ENCODE measurements at places on chromosomes 2 and 18. TPM values are rescaled to one million over a fixed set of nuclear protein-coding genes. Genes with fewer than 3 reads are reported as not detected.

DNA sequence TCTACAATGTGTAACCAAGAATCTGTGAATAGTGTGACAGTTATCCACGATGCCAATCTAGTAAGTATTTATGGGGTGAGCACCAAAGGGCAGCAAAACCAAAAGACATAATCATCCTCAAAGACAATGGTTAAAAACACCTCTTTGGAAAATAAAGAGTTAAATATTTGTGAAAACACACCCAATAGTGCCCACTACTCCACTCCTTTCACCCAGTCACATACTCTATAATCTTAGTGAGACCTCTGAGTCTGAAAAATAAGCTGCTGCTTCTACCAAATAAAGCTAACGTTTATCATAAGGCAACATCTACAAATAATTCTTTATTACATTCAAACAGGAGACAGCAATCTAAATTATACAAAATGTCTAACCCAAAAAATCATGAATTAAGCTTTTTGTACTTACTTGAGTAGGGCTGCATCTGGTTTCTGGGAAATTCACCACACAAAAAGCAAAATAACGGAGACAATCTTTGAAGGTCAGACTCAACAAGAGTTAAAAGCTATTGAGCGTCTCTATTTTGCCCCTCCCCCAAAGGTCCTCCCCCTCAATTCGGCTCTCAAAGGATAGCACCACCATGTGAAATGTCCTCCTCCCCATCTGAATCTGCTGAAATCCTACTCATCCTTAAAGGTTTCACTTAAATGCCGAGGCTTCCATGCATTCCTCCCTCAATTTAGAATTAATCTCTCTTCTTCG is 2.0 kb downstream of the RAPH1 start:
- DNase-seq = no peak

Gene TMEM169
- total RNA-seq = 1.5 TPM

GRCh38 chr2:108625186-108625827 is 91.0 kb downstream of the LIMS1 start:
- DNase-seq = no peak

Gene SCYGR4
- total RNA-seq = not detected

DNA sequence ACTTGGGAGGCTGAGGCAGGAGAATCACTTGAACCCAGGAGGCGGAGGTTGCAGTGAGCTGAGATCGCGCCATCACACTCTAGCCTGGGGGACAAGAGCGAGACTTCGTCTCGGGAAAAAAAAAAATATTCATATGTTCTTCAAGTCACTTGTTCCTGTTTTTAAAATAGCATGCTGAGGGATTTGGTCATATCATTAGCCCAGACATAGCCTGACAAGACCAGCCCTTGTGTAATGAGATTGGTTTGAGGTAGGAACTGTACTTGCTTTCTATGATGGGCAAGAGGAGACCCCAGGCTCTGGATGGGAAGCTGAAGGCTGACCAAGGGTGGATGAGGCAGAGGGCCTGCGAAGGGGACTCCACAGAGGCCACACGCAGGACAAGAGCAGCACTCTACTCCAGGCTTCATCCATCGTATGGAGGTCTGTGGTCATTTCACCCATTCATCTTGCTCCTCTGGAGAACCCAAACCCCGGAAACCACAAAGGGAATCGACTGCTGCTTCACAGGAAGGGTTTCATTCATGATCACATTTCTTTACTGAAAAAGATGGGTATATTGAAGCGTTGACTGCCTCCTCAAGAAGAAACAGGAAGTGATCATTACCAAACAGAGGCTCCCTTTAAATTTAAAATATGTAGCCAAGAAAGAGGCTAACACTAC is 87.1 kb upstream of the ZNF397 start:
- no peak for DNase-seq

DNA sequence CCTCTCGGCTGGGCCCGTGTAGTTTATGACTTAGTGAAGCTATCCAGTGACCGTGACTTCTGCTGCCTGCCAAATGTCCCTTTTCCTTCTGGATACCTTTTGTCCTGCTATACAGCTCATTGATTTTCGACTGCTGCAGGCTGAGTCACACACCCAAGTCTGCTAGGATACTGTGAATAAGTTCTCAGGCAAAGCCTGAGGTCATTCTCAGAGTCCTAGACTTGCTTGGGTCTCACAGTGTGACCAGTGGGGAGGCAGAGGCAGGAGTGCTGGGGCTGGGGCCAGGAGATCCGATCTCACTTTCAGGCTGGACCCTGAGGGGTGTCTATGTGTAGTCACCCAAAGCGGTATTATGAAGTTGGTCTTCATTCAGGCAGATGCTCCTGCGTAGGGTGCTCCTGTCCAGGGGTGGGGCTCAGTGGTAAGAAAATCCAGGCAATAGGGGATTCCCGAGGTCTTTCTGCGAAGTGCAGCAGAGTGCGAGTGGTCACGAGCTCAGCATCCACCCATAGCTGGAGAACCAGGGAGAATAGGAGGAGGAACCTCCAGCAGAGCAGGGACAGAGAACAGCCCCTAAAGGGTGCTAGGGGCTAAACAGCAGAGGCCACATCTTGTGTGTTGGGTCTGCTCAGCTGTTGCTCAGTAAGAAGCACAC is 268.6 kb upstream of the NCKAP5 start:
- no peak for DNase-seq

DNA sequence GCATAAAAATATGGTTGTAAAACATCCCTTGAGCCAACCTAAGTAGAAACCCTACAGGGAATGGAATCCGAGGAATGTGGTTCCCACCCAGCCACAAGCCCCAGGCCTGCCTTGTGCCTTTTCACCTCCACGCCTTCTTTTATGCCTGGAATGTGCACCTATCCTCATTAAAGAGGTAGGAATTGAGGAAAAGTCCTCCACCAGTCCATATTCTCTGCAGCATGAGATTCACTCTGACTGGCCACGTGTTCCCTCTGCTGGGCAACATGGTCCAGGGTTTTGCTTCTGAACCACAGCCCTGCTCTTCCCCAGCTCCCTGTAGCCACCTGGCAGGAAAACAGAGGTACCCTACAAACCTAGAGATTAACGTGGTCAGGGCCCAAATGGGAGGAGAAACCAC is 787.9 kb upstream of the RAB6C start:
- no peak for DNase-seq

Gene TDRD15
- total RNA-seq = 0.21 TPM

Gene NDC80
- 3.4 TPM for total RNA-seq

- no peak for DNase-seq
These were observed 129.2 kb downstream of the KLHL29 start for GRCh38 chr2:23513872-23514793.

- DNase-seq = peak; percentile 53
These were observed 55.8 kb downstream of the ASXL2 start for GRCh38 chr2:25822190-25823117.

Gene CPO
- not detected for total RNA-seq

GRCh38 chr18:1513519-1513918 is 608.8 kb downstream of the ADCYAP1 start:
- no peak for DNase-seq

Gene FEV
- not detected for total RNA-seq

DNA sequence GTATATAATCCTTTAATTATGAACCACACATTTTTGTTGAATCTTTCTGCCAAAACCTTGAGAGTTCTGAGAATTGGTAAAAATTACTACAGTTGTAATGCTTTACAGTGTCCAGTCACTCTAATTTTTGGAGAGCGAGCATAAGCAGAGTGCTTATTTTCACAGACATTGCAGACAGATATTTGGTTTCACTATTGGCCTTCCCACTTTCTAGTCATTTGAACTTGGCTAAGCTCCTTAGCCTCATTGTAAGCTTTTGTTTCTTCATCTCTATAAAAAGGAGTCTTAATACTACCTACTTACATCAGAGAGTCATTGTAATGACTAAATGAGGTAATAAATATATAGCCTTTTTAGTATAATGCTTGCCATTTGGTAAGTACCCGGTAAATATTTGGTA is 80.4 kb downstream of the LCLAT1 start:
- DNase-seq = no peak

DNA sequence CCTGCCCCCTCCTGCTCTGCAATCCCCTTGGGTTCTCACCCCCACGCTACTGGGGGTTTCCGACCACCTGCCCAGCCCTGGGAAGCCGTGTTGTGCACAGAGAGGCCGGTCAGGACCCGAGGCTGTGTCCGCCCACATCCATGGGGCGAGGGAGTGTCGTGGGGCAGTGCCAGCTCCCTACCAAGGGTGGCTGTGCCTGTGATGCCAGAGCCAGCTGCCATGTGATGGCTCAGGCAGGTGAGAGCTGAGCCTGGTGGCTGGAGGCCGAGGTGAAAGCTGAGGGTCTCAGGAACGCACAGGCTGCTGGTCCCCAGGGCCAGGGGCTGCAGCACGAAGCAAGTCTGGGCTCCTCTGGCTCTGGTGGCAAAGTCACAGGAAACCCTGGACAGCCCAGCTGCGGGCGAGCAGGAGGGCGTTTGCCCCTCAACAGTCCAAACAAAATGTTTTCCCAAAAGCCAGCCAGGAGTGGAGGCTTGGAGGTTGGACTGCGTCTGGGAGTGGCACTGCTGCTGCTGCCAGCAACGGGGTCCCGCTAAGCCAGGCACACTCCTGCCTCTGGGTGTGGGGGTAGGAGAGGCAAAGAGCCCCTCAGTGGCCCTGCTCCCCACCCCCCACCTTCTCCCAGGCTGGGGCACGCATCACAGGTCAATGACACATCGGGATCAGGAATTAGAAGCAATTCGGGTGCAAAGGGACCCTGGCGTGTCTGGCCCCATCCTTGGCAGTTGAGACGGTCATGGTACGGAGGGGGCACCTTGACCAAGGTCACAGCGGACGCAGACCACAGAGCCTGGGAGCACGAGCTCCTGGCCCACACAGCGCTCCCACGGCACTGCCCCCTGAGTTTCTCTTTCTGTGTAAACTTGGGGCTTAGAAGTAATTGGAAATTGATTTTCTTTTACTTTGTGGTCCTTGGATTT is 72.4 kb upstream of the GPC1 start:
- no peak for DNase-seq

GRCh38 chr2:47999512-47999911 is 93.2 kb upstream of the FBXO11 start:
- DNase-seq = no peak

GRCh38 chr2:137913169-137913568 is 51.1 kb upstream of the HNMT start:
- DNase-seq = no peak

Gene GPR45
- total RNA-seq = not detected

DNA sequence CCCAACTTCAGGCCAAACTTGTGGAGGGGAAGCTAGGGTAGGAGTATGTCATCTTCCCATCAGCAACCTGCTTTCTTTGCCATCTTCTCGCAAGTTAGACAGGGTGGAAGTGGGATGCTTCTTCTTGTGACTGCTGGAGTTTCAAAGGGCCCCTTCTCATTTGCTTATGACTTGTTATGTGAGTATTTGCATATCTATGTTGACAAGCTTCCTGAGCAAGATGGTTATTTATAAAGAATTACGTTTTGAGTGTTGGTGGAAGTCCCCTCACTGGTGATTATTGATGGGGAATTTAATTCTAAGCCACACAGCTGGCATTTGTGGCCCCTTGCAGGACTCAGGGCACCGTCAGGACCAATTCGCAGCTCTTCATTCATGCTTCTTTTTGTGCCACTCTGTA is 791.0 kb downstream of the LRRTM4 start:
- no peak for DNase-seq

Gene CD207
- not detected for total RNA-seq

DNA sequence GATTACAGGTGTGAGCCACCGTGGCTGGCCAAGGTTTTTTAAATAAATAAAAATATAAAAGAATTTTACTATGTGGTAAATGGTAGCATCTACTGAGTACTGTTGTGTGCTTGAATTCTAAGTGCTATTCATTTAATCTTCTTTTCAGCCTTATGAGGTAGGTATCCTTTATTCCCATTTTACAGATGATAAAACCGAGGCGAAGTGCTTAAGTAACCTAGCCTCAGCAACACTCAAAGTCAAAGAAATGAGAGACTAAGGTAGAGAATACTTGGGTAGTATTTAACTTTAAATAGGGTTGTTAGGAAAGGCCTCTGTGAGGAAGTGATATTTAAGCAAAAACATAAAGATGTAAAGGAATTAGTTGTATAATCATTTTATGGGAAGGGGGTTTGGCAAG is 5.7 kb upstream of the THOC1 start:
- DNase-seq = no peak

- DNase-seq = no peak
These were observed 278.0 kb upstream of the SPRED2 start for GRCh38 chr2:65710356-65710755.

GRCh38 chr2:207227062-207227748 is 61.5 kb upstream of the KLF7 start:
- no peak for DNase-seq

GRCh38 chr2:232076272-232076671 is 114.8 kb downstream of the DIS3L2 start:
- DNase-seq = no peak

GRCh38 chr2:168424971-168425370 is 31.1 kb upstream of the CERS6 start:
- no peak for DNase-seq

- no peak for DNase-seq
These were observed 7.7 kb upstream of the PXDN start for GRCh38 chr2:1751767-1752725.

- DNase-seq = no peak
These were observed 8.3 kb upstream of the ZC3H15 start for GRCh38 chr2:186477790-186478189.

Gene ZNF804A
- total RNA-seq = not detected

Gene NGEF
- not detected for total RNA-seq

GRCh38 chr2:221402072-221402471 is 170.0 kb downstream of the EPHA4 start:
- DNase-seq = no peak

Gene LRRC30
- not detected for total RNA-seq

DNA sequence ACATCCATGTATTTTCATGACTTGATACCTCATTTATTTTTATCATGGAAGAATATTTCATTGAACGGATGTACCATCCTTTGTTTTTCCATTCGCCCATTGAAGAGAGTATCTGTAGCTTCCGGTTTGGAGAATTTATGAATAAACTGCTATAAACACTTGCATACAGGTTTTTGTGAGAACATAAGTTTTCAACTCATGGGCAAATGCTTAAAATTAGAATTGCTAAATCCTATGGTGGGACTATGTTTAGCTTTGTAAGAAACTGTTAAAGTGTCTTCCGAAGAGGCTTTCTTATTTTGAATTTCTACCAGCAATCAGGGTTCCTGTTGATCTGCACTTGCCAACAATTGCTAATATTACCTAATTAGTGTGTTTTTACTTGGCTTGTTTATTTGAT is 938.9 kb downstream of the TDRD15 start:
- DNase-seq = no peak

- DNase-seq = no peak
These were observed 352.5 kb upstream of the GULP1 start for GRCh38 chr2:187939180-187939579.

- DNase-seq = no peak
These were observed 865.5 kb downstream of the CCDC85A start for GRCh38 chr2:57049273-57049672.

Gene CELF4
- not detected for total RNA-seq

Data from natural killer cell (primary cell).